Stimulated activated CD4-positive, alpha-beta T cell treated with anti-CD3 and anti-CD28 coated beads, Interleukin-1b, Interleukin-23, amount 100 ng/mL, for 4 hours (primary cell): ENCODE measurements at places on chromosomes 5 and 9.

GRCh38 chr5:154403234-154403633 lies 42.6 kb upstream of the SAP30L start:
- no peak for DNase-seq

DNA sequence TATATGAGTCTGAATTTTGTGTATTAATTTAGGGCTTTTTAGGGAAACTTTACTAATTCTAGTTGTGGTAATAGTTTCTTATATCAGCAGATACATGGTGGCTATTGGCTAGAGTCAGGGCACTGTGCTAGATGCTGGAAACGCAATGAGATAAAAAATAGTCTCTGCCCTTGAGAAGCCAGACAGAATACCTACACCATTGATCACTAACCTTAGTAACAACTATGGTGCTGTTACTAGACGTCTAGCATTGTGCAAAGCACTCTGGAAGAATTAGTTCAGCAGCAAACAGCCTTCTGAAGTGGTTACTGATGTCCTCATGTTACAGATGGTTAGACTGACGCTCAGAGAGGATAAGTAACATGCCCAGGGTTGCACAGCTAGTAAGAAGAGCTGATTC lies 61.8 kb downstream of the GDA start:
- DNase-seq: no peak

DNA sequence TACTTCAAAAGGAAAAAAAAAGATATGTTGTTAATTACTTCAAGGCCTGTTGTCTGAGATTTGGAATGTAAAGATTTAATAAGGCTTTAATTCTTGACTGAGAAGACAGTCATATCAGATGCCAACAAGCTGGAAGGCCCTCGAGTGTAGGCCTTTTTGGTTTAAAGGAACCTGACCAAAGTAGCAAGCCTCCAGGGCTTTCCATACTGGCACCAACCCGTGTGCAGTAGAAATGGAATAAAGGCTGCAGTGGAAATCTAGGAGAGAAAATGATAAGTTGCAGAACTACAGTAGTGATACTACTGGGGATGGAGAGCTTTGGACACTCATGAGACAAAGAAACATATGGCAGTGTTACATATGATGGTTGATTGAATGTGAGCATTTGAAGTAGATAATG lies 358.0 kb downstream of the TAF11L14 start:
- no peak for DNase-seq

DNA sequence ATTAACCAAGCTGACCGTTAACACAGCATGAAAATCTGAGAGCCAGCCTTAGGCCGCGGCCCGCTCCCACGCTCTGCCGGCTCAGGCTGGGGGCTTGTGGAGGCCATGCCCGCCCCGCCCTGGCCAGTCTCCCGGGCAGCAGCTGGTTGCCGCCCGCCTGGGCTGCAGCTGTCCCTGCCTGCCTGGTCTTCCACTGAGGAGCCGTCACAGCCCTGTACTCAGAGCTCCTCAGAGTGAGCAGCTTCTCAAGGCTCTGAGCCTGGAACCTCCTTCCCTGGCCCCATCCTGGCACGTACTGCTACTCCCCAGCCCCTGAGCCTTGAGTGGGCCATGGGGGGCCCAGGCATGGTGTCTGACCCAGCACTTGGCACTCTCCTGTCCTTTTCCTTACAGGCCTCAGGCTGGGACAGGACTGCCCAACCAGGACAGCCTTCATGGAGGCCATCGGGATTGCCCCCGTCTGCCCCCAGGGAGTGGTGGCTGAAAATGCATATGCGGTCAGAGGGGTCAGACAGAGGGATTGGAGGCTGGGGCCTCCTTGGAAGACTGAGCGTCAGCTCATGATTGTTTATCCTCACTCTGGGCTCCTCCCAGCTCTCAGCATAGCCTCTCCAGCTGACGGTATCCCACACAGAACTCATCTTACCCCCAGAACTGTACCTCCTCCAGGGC lies 11.9 kb downstream of the FGFR4 start:
- no peak for DNase-seq

DNA sequence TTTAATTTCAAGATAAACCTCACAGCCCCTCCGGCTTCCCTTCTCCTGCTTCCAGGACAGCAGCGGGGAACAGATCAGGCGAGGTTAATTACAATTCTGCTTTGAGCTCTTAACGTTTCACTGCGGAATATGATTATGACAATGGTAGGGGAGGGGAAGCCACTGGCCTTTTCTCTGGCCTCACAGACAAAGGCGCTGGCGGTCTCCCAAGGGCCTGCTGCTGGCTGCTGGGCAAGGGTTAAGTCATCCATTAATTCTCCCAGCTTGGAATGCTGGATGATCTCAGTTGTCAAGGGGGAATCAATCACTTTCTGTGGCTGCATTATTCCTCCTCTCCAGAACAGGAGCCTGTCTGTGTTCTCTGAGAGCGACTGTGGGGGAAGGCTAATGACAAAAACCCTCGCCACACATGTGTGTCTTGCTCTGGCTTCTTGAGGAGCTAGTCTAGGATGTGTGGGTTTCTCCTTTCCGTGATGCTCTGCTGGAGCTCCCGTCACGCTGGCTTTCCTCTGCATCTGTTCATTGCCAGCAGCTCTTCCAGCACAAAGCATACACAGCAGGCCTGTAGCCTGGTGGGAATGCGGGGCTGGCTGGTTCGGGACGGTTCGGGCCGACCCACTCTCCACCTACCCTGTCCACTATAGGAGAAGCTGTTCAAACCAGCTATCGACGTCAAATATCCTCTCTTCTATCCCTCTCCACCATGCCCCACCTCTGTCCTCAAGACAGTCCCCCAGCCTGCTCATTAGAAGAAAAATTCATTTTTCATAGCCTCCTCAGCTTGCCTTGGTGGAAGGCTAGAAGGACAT lies 82.8 kb downstream of the DCP2 start:
- no peak for DNase-seq
